Immature natural killer cell (primary cell): ENCODE measurements at places on chromosomes 11 and 22. TPM values are rescaled to one million over a fixed set of nuclear protein-coding genes. Genes with fewer than 3 reads are reported as not detected.

PRRG4 gene
- not detected for polyA plus RNA-seq

C11orf42 gene
- polyA plus RNA-seq = not detected

IFTAP gene
- polyA plus RNA-seq = 11.8 TPM

MED15 gene
- polyA plus RNA-seq = 23.0 TPM

TEX12 gene
- polyA plus RNA-seq = not detected

IL10RA gene
- polyA plus RNA-seq = 215 TPM

GRCh38 chr11:2961080-2961479 lies 31.0 kb downstream of the NAP1L4 start:
- no peak for DNase-seq

DNA sequence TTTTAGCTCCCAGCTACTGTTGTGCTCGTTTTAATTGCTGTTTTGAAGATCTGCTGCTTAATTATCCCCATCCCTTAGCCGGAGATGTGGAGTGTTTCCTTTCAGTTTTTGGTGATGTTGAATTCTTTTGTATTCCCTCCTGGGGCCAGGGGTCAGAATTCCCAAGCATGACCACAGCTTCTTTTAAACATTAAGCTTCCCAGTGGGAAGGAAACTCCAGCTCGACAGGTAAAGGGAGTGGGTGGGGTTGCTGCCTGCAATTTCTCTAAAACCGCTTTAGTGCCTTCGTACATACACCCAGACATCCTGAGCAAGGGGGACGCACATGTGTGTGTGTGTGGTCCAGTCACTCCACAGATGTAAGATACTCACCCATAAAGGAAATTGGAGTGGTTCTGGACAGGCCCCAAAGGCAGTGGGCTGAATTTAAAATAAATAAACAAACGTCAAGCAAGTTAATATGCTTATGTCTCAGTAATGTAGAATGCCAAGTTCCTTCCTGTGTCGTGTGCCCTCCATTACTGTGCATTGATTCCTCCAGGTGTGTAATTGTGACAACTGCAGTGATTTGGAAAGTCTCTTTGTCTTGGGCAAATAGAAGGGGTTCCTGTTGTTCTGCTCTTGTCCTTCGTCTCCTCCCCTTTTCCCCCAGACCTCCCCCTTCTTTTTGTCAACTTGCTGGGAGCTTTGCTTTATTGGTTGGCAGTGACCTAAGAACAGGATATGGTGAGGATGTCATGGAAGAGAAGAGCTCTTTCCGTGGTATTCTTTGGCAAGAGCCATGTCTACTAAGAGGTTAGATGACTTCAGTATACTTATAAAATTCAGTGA lies 19.2 kb upstream of the ADSL start:
- no peak for DNase-seq

DNA sequence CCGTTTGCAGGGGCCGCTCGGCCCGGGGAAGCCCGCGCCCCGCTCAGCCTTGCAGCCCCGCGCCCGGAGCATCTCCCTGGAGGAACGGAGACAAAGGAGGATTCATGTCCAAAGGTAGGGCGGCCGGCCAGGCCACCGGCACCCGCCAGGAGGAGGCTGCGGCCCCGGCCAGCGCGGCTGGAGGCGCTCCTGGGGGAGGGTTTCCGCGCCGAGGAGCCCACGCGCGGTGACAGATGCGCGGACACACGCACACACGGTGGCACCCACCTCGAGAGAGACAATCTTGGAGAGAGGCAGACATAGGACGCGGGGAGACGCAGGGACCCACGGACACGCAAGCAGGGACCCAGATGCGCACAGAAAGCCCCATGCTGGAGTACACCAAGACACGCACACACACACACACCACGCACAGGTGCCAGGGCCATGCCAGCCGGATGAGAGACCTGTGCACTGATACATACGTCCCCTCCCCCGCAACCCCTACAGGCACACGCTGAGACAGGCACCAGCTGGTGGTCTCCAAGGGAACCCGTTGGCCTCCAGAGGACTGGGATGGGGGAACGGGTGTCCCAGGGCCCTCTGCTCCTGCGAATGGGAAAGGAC lies 7.8 kb downstream of the SEPTIN3 start:
- DNase-seq = no peak

DNA sequence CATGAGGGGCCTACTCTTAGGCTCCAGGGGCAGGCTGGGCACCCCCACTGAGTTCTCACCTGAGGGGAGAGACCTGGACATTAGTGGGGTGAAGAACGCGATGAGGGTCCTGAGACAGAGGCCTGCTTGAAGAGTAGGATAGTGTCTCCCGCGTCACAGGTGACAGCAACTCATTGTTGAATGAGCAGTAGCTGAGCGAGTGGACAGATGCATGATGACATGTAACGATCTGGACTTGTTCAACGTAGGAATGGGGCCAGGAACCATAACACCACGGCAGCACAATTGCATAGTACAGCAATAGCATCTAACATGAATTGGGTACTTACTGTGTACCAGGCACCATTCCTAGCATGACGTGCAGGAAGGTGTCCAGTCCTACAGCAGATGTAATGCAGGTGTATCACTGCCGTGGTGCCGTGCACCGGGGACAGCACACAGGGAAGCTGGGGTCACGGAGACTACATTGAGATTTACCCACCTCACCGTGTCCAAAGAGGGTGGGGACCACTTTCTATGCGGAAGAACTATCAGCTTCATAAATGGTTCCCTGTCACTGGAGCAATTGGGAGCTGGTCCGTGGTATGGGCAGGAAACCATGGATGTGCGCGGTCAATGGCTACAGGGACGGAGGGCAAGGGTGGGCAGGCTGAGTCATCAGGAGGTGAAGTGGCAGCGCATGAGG lies 1019.1 kb downstream of the TBC1D22A start:
- DNase-seq = no peak

DNA sequence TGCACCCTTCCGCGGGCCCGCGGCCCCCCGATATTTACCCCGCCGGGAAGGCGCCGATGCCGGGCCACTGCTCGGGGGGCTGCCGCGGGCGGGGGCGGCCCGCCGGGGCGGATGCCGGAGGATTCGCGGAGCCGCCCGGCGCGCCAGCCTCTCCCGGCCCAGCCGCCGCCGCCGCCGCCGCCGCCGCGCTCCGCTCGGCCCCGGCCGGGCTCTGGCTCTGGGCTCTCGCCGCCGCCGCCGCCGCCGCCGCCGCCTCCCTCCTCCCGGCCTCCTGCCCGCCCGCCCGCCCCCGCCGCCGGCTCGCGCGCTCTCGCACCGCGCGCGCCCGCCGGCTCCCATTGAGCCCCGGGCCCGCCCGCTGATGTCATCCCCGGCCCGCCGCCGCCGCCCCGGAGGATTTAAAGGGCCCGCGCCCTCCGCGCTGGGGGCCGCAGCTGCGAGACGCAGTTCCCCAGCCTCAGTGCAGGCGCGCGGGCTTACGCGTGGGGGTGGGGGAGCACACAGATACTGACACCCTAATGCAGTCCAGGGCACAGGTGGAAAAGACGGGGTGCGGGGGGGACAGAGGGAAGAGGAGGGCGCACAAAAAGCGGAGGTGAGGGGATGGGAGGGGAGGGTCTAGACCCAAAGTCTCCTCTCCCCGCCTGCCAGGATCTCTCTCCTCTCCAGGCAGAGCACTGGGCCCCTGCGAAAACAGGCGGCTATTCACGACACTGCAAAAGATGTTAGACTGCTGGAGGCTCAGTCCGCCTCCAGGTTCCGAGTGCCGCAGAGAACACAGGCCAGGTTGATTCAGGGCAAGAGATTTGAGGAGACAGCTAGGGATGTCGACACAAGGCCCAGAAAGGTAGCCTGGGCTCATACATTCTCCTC lies at the start of gene CSNK1E:
TSS of gene CSNK1E (minus strand) at position 312 of the 873 bp plus-strand sequence. CDS start 3,276 bp downstream, outside the sequence.
- DNase-seq = peak; percentile 68

DNA sequence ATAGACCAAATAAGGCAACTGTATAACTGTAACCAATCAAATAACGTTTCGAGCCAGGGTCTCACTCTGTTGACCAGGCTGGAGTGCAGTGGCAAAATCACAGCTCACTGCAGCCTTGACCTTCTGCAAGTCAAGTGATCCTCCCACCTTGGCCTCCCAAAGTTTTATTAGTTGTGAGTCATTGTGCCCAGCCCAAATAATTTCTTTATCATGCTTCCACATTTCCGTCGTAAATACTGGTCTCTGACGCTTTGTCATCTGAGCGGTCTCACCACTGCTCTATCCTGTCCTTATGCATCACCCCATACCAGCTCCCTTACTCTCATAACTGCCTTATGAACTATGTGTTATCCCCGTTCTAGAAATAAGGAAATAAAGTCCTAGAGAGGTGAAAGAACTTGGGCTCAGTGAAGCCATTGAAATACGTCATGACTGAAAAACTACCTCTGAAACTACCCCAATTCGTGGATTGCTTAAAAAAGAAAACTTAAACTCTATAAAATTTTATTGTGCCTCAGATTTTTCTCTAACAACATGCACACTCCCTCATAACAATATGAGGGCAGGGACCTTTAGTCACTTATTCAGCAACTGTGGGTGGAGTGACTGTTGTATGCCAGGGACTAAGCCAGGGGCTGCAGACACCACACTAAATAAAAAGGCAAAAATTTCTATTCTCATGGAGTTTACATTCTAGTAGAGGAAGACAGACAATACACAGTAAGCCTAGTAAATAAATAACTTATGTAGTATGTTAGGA lies 15.8 kb upstream of the RTN4RL2 start:
- DNase-seq = no peak

DNA sequence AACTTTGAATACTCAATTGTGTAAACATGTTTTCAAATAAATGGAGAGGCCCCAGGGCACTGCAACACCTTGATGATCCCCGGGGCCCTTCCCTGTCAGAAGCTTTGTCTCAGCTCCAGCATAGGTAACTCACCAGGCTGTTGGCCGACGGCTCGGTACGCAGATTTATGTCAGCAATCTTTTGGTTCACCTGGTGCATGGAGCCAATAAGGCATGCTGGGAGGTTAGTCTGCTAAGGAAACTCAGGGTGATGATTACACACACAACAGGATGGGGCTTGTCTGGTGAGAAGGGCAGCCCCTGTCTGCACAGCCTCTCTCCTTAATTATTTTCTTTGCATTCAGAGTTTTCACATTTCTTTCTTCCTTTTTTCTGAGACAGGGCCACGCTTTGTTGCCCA lies 10.8 kb downstream of the FAM227A start:
- DNase-seq = no peak

- no peak for DNase-seq
These were observed 56.1 kb downstream of the RBFOX2 start for GRCh38 chr22:35972559-35972958.

DNA sequence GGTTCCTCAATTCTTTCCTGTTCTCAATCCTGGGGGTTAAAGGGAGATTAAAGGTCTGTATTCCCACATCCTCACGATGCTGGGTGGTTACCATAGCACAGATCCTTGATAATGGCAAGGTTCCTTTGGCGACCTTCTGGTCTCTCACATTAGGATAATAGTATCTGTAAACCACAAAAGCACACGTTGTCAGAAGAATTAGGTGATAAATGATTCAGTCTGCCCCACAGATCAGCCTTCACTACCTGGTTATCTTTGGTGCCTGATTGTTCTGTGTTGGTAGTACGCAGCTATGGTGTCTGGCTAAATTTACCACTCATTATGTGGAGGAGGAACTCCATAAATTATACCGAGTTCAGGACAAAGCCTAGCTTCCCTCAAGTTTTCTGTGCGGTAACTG lies 78.4 kb downstream of the C2CD3 start:
- no peak for DNase-seq

- no peak for DNase-seq
These were observed 355.7 kb downstream of the CNTN5 start for GRCh38 chr11:99376463-99376862.

- DNase-seq = peak; percentile 93
These were observed 15.6 kb downstream of the ARAP1 start for GRCh38 chr11:72736452-72737069.

DNA sequence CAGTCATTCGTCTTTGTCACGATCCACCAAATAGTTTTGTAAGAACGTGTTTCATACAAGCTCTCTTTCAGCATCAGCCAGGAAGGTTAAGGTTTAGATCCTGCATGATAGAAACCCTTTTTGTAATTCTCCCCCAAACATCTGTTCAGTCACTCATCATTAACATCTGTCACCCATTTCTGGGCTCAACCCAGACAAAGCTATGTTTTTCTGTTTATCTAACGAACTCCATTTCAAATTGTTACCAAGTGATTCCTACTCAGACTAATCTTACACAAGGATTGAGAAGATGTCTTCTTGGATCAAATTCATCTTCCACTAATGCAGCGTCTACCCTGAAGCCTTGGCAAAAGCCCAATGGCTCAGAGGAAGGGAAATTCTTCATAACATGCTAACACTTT lies 58.8 kb downstream of the FZD4 start:
- DNase-seq = no peak

- peak; percentile 82 for DNase-seq
These were observed 14.6 kb upstream of the MIAT start for GRCh38 chr22:26642465-26643417.

- no peak for DNase-seq
These were observed 7.5 kb downstream of the BDNF start for GRCh38 chr11:27692781-27693180.

DNA sequence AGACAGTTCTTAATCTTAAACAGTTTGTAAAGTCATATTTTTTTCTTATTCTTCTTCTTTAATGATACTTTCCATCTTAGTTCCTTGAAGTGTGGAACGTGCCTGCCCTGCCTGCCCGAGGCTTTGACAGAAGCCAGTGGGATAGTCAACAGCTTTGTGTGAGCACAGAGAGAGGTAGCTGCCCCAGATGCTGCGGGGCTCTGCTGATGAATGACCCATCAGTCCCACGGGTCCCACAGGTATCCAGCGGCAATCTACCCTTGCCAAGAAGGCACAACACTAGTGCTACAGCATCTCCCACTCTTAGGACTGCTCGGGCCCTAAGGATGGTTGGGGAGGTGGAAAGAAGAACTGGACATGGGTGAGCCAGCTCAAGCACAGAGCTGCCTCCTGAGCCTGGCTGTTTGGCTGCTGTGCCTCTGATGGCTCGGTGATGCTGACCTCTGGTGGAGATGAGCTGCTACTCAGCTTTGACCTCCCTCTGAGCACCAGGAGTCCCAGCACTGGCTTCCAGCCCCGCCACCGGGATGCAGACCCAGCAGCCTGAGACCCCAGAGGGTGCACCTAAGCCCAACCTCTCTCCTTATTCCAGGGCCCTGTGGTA lies 11.8 kb upstream of the APLNR start:
- DNase-seq = no peak

DNA sequence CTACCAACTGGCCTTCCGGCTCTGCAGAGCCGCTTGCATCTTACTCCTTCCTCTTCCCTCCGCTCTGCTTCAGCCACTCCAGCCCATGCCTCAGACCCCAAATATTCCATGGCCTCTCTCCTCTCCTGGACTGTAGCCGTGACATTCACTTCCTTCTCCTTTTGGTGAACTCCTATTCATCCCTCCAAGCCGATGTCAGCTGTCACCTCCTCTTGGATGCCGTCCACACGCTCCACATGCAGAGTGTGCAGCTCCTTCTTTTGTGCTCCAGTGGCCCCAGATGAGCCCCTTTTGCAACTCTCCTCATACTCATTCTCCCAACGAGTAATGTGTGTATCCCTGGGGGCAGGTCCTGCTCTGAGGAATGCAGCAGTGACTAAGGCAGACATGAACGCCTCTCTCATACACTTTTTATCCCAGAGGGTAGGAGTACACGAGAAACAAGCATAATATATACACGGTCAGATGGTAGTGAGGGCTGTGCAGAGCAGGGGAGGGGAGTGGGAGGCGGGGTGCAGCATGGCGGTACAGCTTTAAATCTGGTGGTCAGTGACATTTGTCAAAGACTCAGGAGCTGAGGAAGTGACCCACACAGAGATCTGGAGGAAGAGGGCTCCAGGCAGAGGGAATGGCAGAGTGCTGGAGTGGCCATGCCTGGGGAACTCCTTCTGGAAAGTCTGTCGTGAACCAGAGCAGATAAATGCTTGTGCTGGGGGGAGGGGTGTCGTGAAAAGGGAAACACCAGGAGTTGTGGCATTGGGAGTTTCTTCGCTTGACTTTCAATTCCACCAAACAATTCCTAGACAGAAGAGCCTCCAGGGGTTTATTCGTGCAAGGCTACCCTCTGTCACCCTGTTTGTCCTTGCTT lies 83.8 kb upstream of the ATXN10 start:
- DNase-seq = no peak

GRCh38 chr22:48754611-48755058 lies 1073.0 kb downstream of the BRD1 start:
- DNase-seq = no peak
